ENCODE measurements at places on chromosomes 1 and 21.
A peak's percentile ranks its signal among the peaks of the same experiment; 100 is the strongest.

DNA sequence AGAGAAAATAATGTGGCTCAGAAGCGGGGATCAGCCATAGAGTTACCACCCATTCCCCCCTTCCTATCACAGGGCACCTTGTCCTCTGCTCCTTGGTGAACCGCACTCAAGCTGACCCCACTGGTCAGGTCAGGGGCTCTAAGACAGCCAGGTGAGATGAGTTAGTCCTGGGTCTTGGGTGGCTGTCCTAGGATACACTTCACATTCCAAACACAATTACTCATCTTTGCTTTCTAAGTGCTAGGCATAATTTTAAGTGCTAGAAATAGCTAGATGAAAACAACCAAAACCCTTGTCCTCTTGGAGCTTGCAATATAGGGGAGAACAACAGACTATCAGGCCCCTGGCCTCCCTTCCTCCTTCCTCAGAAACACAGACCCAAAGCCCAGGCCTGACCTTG is 7.8 kb upstream of the MUTYH start:
- DNase-seq, result no peak

DNA sequence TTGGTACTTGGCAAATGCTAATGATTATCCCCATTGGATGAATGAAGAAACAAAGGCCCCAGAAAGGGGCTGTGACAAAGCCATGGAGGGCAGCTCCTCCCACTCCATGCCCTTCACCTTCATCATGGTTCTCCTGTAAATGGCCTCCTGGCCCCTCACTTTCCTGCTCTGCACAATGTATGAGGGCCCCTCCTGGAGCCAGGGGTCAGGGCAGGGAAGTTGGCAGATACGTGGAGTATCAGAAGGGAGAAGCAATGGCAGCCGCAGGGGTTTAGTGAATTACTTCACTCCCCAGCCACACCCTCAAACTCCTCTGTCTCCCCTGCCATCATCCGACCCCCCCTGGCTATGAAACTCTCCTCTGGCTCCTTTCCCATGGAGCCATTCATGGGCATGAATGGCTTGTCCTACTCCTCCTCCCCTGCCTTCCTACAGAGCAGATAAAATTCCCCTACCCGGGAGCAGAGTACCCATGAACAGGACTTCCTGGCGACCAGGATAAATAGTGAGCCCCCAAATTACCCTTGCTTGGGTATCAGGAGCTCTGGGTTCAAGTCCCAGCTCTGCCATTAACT is 86.3 kb downstream of the CAMK2N1 start:
- no peak for DNase-seq

GRCh38 chr1:225735252-225736149 is 42.1 kb upstream of the SRP9 start:
- peak; percentile 97 for DNase-seq

- no peak for DNase-seq
Observed at GRCh38 chr1:221839782-221840395, 98.0 kb upstream of the DUSP10 start.

- no peak for DNase-seq
Observed at GRCh38 chr1:25107643-25108010, 124.7 kb downstream of the SYF2 start.

DNA sequence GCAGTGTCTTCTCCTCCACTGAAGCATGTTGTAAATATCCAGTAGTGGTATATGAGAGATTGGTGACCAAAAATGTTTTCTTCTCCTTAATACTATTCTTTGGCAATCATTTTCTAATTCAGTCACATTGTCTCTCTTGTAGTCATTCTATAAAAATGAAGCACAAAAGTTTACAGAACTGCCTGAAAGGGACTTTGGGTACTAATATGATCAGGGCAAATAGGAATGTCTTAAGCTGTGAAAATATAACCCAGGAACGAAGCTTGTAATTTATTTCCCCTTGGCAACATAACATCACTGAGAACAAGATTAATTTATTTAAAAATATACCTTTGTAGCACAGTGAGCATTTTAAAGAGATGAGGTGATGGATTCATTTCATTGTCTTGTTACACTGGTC is 4.9 kb downstream of the B3GALT2 start:
- no peak for DNase-seq
